CD4-positive, alpha-beta T cell treated with Interleukin-17A for 4 hours (primary cell): ENCODE measurements at places on chromosomes 6 and 20.

GRCh38 chr6:163962627-163963117 is 548.2 kb downstream of the QKI start:
- no peak for DNase-seq

- DNase-seq, result no peak
Measured at GRCh38 chr6:56686429-56686828, 43.7 kb upstream of the DST start.

DNA sequence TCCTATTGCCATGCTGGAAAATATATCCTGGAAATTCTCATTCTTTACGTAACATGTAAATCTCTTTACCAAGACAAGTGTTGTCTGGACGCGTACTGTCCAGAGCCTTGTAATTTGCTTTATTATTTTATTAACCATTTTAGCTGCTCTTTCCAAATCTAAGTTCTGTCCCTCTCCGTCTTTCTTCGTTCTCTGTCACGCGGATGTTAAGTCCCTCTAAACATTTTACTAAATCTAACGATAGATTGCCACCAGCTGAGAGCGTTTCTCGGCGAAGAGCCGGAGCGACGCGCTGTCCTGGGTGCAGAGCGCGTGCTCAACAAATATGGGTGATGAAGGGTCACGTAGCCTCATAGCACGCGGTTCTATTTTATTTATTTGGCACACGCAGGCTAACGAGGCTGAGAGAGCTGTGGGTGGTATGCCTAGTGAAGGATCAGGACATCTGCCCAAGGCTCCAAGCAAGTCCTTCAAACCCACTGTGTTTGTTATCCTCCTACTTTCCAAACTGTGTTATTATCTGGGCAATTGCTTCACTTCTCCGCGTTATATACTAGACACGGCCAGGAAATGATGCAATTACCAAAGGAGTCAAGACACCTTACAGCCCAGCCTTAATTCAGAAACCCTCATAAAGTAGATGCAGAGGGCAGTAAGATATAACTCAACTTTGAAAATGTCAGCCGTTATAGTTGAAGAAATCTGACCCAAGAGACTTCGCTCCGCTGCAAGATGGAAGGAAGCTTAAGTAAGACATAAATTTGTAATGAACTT is 10.0 kb upstream of the NCOA7 start:
- DNase-seq, result peak; percentile 66

DNA sequence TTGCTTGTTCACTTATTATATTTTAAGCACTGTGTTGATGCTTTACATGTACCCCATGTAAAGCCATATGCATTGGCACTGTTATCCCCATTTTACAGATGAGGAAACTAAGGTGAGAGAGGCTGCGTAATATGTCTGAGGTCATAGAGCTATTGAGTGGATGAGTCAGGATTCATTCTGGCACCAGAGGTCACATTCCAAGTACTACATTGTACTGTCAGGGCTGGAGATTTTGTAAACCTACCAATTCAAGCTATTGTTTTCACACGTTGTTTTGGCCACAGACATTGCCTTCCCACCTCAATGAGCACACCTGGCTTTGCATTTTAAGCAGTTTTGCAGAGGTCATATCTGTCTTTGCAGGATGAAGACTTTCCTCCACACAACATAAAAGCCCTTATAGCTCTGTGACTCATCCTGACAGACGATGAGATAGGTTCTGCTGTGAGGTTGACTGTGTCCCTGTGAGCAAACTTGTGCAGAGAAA is 33.2 kb downstream of the ANKS1A start:
- no peak for DNase-seq

DNA sequence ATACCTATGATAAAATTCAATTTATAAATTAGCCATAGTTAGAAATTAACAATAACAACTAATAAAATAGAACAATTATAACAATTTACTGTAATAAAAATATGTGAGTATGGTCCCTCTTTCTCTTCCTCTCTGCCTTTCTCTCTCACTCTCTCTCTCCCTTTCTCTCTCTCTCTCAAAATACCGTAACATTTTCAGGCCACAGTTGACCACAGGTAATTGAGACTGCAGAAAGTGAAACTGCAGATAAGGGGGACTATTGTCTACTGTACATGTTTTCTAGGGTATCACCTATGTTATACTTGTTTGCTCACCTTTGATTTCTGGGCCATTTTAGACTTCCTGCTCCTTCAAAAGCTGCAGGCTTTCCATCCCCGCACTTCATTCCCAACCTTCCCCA is 46.8 kb downstream of the LY86 start:
- DNase-seq, result no peak

GRCh38 chr6:160668589-160668988 is 4.5 kb upstream of the LPA start:
- no peak for DNase-seq

DNA sequence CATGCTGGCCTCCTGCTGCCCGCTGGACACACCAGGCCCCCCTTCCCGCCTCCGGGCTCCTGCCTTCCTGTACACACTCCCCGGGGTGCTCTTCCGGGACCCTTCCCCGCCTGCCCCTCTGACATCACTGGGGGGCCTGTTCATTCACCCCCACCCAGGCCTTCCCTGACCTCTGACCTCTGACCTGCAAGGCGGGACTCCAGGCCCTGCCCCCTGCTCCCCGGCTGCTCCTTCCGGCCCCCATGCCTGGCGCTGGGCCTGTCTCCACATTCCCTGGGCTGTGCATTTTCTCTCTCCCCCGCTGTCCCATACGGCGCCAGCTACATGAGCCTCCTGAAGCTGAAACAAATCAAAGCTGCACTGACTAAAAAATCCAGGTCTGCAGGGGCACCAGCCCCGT is 71.6 kb upstream of the GATA5 start:
- DNase-seq, result no peak

DNA sequence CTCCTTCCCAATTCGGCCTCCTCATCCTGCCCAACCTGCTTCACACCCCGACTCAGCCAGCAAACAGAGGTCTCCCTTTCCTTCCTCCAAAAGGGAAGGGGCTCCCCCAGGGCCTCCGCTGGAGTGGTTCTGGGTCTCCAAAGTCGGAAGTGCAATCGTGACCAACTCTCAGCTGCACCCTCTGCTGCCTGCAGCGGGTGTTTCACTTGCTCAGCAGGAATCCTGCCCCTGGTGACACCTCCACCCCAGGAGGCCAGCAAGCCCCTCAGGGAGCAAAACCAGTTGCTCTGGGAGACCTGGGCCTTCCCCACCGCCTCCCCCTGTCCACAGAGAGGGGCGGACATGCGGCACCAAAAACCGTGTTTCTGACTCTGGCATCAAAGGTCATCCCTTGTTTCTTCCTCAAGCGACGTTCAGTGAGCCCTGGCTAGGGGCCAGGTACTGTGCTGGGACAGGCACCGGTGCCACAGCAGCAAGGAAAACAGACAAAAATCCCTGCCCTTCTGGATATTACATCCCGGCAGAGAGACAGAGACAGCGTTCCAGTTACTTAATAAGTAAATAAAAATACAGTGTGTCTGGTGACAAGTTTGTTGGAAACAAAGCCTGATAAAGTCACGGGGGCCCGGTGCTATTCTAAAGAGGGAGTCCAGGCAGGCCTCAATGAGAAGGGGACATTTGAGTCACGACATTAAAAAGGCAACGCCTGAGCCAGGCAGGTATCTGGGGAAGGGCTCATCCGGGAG is 219.0 kb downstream of the BMP7 start:
- no peak for DNase-seq

DNA sequence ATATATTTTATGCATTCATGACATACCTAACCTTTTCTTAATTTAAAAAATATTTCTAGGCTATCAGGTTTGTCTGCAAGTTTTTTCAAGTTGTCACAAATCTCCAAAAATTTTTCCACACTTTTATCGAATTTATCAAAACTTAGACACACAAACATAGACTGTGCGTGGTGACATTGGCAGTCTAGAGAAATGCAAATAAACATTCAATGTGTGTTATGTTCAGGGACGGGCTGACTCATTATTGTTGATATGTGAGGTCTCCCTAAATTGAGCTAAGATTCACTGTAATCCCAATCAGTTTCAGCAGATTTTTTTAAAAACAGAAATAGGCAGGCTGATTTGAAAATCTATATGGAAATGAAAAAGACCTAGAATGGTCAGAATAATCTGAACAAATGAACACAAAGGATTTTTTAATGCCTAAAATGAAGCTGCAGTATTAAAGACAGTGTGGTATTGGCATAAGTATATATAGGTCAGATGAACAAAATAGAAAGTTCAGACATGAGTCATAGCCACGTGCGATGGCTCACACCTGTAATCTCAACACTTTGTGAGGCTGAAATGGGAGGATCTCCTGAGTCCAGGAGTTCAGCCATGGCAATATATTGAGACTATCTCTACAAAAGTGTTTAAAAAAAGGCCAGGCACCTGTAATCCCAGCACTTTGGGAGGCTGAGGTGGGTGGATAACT is 19.2 kb downstream of the BLTP3A start:
- peak; percentile 20 for DNase-seq

DNA sequence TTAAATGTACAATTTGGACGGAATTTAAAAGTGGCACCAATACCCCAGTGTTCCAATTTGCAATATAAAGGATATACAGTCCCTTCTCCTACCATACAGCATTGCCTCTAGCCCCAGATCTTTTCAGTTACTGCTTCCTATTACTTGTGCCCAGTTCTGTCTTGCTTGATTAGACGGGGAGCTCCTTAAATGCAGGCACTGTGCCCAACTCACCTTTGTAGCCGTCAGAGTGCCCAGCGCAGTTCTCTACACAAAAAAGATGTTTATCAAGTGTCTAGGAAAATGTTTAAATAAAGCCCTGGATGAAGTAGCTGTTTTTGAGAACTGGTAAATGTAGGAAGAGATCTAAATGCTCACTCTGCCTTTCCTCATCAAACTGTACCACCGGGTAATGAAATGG is 7.6 kb downstream of the TAP2 start:
- DNase-seq, result no peak

DNA sequence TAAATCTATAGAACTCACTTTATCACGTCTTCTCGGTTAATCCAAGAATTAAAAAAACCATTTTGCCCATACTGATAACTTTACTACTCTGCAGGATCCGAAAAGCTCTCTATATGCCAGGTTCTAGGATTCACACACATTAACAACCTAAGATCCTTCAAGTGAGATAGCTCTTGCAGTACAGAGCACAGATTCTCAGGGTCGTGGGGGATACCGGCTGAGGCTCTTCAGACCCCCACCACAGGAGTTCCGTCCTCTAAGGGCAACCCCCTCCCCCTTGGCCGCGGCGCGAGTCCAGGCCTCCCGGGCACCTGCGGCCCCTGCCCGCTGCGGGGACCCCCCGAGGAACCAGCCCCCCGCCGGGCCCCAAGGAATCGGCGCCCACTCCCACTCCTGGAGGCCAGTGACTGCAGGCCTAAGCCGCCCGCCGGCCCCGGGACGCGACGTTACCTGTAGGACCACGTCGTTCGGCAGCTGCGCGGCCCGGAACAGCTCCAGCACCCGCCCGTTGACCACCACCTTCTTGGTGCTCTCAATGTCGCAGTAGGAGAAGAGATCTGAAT is 892 bp downstream of the REPS1 start:
- DNase-seq, result no peak

DNA sequence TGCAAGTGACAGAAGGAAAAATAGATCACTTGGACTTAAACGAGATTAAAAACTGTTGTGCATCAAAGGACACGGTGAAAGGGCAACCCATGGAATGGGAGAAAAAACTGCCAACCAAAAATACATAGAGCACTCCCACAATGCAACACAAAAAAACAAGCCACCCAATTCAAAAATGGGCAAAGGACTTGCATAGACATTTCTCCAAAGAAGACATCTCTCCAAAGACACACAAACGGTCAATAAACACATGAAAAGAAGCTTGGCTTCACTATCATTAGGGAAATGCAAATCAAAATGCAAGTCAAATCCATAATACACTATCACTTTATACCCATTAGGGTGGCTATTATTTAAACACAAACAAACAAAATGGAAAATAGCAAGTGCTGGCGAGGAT is 45.0 kb downstream of the PXDC1 start:
- DNase-seq, result no peak

- no peak for DNase-seq
Measured at GRCh38 chr20:38350879-38351775, 4.8 kb downstream of the LBP start.
